ENCODE measurements at places on chromosomes 4 and X.
A peak's percentile ranks its signal among the peaks of the same experiment; 100 is the strongest.

DNA sequence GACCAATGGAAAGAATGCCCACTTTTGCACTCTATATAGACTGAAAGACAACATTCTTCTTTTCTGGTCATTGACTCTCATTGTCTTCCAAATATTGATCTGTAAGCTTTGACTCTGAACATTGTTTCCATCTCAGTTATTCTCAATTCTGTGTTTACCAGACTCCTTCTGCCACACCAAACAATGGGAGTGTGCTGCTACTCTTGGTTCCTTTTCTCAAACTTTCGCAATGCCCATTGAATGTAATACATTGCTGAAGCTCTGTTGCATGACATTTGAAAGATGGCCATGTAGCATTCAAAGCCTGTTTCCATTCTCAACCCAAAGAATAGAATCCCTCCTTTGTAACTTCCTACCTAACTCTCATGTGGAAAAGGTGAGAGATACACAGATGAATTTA, 136.2 kb downstream of the BTC start:
- DNase-seq, result peak; percentile 54

DNA sequence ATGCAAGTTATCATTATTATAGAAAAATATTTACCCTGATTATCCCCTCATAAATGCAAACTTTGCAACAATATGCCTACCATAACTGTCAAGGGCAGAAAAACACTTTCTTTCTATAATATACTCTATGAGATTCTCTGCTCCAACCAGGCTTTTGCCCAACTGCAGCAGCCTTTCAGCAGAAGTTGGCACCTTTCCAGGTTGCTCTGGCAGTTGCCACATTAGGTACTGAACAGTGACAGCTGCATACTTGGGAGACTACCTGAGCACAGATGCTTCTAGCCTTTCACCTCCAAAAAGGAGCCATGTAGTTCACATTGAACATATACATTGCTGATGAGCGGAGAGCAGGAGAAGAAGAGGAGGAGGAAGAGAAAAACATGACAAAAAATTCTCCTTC, 69.5 kb upstream of the BRWD3 start:
- peak; percentile 6 for DNase-seq

- DNase-seq, result no peak
Observed at GRCh38 chr4:3402491-3403347, 39.0 kb upstream of the HGFAC start.

GRCh38 chr4:37882665-37883296, 8.1 kb upstream of the TBC1D1 start:
- no peak for DNase-seq

GRCh38 chr4:81429031-81429430, 42.7 kb downstream of the RASGEF1B start:
- no peak for DNase-seq

GRCh38 chrX:112874175-112874574, 33.5 kb upstream of the AMOT start:
- peak; percentile 11 for DNase-seq

GRCh38 chr4:113131136-113131535, 81.7 kb downstream of the ANK2 start:
- no peak for DNase-seq

GRCh38 chr4:172412851-172413580, 599.8 kb downstream of the GALNTL6 start:
- DNase-seq, result no peak

DNA sequence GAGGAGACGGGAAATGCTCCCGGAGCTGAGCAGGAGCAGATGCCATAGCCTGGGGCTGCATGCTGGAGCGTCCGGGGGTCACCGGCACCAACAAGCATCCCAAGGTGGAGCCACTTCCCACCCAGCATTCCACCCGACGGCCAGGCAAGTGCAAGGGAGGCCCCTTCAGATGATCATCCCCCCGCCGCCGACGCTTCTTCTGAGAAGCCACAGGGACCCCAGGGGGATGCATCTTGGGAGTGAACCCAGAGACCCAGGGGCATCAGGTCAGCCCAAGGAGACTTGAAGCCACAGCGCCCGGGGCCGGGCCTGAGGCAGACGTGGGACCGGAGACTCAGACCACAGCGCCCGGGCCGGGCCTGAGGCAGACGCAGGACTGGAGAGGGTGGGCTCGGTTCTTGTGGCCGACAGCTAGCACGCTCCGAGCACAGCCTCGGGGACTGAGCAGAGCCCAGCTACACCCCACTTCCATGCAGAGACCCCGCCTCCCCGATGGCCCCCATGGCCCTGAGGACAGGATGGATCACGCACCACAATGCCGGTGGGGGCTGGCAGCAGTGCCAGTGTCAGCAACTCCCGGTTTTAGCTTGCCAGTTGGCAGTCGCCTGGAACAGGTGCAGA, 33.0 kb upstream of the CPLX1 start:
- no peak for DNase-seq

- DNase-seq, result no peak
Observed at GRCh38 chrX:68867458-68868112, 38.8 kb downstream of the EFNB1 start.

- no peak for DNase-seq
Observed at GRCh38 chr4:112518675-112519074, 2.7 kb upstream of the NEUROG2 start.

DNA sequence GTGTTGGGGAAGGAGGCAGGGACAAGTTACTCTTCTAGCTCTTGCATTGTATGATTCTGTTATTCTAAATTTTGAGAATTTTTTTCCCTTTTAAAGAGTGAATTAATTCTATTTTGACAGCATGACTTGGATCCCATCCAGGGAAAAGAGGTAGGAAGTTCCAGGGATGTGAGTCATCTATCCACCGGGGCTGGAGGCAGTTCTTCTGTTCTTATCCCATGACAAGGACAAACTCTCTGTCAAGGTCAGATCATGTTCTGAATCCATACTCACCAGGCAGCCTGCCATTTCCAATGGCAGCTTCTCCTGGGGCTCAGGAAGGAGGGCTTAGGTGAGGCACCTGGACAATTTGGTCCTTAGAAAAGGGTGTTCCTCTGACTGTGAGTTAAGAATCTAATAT, 132.0 kb upstream of the MED14 start:
- DNase-seq, result peak; percentile 57

DNA sequence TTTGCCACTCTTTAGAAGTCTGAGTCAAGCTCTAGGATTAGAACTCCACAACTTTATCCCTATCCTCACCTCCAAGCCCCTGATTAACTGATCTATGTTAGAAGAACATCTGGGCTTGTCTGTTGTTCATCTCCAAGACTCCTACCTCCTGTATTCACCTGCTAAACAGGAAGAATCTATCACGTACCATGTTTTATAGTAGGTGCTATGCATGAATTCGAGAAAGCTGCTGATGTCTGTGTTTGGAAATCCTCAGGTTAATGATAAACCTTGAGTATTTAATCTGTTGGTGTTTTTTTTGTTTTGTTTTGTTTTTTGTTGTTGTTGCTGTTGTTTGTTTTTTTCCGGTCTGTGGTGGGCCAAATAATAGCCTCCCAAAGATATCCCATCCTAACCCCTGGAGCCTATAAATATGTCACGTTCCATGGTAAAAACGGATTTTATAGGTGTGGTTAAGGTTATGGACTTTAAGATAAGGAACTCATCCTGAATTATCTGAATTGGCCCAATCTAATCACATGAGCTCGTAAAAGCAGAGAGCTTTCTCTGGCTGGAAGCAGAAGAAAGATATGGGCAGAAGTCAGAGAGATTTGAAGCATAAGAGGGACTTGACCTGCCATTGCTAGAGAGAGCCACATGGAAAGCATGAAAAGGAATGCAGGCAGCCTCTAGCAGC, 101.2 kb upstream of the DUSP21 start:
- no peak for DNase-seq
